ENCODE measurements at places on chromosomes 1 and 21. TPM values are rescaled to one million over a fixed set of nuclear protein-coding genes. Genes with fewer than 3 reads are reported as not detected.

- peak; percentile 37 for DNase-seq
Observed at GRCh38 chr21:32132881-32133280, 146.0 kb downstream of the MIS18A start.

- DNase-seq: peak; percentile 60
Observed at GRCh38 chr1:105632342-105633196, 1423.9 kb upstream of the PRMT6 start.

GRCh38 chr21:40047993-40048730, 180.9 kb downstream of the PCP4 start:
- DNase-seq: no peak

- DNase-seq: no peak
Observed at GRCh38 chr1:15029786-15030185, 123.8 kb upstream of the TMEM51 start.

The FAM131C gene
- 1.0 TPM for polyA plus RNA-seq

DNA sequence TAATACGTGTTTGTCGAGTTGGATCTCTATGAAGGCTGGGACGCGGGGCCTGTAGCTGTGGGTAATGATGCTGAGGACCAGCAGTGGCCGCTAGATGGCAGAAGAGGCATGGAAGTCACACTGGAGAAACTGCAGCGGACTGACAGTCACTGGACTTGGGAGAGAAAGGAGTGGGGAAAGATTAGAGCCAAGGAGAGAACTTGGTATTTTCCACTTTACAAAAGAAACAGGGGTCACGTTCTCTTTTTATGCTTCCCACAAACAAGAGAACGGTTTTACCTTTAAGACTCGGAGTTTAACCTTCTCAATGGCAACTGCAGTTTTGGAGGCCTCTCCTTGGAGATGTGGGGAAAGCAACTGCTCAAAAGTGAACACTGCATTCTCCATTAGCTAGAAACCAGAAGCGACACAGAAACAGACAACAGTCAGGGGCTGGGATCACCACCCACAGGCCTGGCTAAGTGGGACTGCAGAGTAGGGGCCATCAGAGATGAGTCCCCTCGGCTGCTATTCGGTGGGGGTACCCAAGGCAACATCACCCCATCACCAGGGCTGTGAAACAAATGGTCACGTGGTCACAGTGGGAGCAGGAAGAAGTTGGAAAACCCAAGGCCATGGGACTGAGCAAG, 51.1 kb upstream of the EDEM3 start:
- peak; percentile 48 for DNase-seq

The HSD11B1 gene
- polyA plus RNA-seq: 0.22 TPM

DNA sequence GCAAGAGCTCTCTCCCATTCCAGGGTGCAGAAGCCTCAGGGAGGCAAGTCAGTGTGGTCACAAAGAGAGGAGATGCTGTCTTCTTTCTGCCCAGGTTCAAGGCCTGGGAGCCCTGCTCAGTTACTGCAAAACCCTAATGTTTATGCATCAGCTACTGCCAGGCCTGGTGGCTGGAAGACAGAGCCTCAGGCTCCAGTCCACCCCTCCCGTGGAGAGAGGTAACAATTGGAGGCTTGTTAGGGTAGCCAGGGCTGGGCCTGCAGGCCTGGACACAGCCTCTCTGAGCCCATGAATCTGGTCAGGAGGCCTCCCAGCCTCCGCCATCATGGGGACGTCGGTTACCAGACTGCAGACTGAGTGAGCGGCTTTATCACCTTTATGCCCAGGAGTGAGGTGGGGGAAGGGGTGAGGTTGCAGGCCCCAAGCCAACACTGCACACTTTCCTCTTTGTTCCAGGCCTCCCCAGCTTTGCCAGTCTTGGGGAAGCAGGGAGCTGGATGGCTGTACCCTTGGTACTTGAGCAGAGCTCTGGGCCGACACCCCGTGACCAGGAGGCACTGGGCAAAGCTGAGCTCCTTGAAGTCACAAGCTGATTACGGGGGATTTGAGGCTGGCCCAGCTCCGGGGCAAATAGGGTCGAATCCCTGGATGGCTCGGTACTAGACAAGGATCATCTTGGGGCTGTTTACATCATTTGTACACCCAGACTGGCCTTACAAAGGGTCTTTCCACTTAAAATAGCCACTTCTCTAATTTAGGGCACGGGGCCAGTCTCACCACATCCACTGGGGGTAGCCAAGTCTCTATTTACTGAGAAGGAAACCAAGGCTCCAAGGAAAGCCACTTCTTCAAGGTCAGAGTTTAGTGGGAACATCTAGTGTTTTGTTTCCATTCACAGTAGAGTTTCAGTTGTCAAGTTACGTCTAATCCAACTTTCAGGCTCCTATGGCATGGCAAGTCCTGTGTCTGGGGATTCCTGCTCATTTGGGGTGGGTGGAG, 5.2 kb downstream of the SLC2A1 start:
- DNase-seq: no peak

DNA sequence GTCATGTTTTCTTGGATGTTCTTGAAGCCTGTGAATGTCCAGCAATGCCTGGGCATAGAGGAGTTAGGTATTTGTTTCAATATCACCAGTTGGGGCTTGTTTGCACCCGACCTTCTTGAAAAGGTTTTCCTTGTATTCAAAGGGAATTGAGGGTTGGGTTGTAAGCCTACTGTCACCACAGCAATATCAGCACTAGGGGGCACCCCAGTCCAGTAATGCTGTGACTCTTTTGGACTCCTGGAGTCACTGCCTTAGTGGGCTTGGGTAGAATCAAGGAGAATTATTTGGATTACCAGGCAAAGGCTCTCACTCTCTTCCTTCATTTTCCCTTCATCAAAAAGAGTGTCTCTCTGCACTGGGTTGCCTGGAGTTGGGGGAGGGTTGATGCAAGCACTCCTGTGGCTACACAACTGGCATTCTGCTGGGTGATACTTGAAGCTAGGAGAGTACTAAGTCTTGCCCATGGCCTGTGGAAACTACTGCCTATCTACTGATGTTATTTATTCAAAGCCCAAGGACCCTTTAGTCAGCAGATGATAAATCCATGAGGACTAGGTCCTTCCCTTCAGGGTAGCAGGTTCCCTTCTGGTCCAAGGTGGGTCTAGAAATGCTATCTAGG, 34.5 kb downstream of the OR10R2 start:
- DNase-seq: no peak

- DNase-seq: no peak
Observed at GRCh38 chr1:29202053-29202452, 20.4 kb upstream of the SRSF4 start.

The SH2D1B gene
- 0.13 TPM for polyA plus RNA-seq

DNA sequence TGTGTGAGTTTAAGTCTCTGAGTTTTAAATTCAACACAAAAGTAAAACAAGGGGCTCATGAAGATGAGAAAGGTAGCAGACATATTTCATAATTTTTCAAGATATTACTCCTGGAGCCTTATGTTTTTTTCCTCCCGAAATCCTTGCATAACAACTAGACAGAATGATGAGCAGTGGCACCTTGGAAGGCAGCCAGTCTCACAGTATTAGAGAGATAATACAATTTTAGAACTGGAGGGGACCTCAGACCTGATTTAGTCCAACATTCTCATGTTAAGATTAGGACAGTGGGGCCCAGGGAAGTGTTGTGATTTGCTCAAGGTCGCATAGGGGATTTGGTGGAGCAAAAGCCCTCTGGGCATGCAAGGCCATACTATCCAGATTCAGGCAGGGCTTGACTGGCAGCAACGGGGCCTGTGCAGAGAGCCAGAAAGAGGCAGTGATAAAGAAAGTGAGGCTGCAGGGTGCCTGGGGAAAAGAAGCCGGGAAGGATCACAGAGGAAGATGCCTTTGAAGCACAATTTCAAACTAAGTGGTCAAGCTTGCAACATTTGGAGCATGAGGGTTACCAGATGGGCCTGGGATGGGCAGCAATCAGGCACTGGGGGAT, 31.4 kb upstream of the BCL9 start:
- no peak for DNase-seq

DNA sequence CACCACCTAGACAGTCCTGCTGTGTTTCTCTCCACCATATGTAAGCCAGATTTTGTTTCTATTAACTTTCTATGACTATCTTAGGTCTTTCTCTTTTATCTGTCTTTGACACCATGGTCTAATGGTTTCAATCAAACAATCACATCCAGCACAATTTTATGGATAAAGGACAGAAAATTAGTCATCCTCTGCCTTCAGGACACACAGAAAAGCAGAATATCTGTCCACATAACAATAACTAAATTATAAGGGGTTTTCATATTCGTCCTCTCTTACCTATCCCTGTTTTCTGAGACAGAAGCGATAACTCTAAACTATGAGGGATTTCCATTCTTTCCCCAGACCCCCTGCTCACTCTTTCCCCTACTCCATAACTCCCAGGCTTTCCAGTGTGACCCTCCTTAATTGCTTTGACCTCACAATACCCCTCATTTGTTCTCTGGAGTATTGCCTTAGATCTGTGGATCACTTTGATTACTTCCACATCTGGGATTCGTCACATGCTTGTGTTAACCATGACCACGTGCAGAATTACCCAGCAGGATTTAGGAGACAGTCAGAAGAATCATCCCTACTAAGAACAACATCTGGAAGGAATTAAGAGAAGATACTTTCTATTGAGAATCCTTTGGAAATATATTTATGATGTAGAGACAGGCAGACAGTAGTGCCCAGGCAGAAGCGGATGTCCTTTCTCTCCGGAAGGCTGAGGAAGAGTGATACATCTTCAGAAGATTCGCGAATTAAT, 108.2 kb upstream of the GREM2 start:
- DNase-seq: no peak

- no peak for DNase-seq
Observed at GRCh38 chr21:45034556-45035476, 39.6 kb upstream of the ADARB1 start.

The ABCA4 gene
- polyA plus RNA-seq: 11.6 TPM
